ENCODE measurements at places on chromosomes 12 and 14.

- no peak for DNase-seq
Observed at GRCh38 chr12:133057446-133057845, 20.1 kb downstream of the ZNF84 start.

DNA sequence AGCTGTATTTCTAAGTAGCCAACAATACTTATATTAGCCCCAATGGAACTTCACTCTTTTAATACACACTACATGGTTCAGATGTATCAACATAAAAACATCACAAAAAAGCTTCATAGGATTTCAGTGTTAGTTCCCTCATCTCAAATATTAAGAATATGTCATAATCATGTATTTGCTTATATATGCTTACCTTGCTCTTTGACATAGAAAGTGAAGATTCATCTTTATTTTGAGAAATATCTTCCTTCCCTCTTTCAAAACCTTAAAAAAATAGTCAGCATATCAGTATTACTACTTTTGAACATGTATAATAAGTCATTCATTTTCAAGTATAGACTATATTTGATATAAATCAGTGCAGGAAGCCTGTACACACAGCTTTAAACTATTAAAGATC lies 62.2 kb upstream of the BBS10 start:
- no peak for DNase-seq

DNA sequence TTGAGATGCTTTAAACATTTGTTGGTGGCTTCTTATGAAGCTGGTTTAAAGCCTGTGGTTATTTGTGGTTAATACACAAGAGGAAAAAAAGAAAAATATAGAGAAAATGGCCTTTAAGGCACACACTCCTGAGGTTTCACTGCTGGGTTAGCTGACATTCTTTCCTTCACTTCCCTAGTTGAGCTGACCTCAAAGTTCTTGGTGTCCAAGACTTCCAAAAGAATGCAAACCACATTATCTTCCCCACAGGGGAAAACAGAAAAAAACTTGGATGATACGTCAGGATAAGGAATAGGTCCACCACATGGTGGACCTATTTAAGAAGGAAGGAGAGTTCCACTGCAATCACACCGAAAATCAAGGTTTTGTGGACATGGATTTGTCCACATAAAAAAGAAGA lies 94.3 kb downstream of the SLC25A21 start:
- DNase-seq, result peak; percentile 63

- no peak for DNase-seq
Observed at GRCh38 chr14:101226603-101227425, 323.3 kb upstream of the RTL1 start.

GRCh38 chr12:52436000-52436827 lies 2.0 kb upstream of the KRT75 start:
- DNase-seq, result peak; percentile 37

DNA sequence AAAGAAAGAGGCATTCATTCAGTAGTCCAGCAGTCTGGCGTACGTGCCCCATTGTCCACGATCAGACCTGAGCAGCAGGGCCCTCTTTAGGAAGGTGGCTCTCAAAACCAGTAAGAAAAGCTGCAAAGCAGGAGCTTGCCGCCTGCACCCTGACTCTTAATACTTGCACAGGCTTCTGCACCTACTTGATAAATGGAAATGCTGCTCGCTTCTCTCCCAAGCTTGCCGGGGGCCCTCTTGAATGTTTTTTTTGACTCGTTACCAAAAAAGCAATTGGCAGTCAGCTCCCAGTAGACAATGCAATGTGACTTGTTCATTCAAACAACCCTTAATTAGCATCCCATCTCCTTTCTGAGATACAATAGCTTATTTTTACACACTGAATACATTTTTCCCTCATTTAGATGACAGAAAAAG lies 27.2 kb upstream of the PTPRB start:
- no peak for DNase-seq

GRCh38 chr14:92430686-92431085 lies 82.9 kb upstream of the RIN3 start:
- no peak for DNase-seq

DNA sequence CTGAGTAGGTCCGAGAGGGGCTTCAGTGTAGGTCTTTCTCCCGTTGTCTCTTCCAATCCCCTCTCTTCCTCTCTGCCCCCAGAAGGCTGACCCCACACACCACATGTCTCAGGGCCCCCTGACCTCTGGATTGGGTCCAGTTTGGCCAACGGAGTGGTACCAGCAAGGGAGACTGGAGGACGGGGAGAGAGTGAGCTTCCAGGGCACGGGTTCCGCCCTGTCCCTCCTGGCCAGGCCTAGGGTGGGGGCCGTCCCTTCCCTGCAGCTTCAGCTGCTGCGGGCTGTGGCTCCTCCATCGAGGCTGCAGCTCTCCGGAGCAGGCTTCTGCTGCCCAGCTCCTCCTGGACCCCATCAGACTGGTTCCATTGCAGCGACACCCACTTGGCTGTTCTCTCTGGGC lies 17.4 kb downstream of the FZD10 start:
- no peak for DNase-seq

GRCh38 chr12:113137861-113138783 lies 2.6 kb upstream of the RASAL1 start:
- no peak for DNase-seq

GRCh38 chr12:12887471-12887870 lies 3.9 kb upstream of the GPRC5A start:
- no peak for DNase-seq

- DNase-seq, result peak; percentile 48
Observed at GRCh38 chr14:68450391-68451120, 342.3 kb downstream of the ZFP36L1 start.

DNA sequence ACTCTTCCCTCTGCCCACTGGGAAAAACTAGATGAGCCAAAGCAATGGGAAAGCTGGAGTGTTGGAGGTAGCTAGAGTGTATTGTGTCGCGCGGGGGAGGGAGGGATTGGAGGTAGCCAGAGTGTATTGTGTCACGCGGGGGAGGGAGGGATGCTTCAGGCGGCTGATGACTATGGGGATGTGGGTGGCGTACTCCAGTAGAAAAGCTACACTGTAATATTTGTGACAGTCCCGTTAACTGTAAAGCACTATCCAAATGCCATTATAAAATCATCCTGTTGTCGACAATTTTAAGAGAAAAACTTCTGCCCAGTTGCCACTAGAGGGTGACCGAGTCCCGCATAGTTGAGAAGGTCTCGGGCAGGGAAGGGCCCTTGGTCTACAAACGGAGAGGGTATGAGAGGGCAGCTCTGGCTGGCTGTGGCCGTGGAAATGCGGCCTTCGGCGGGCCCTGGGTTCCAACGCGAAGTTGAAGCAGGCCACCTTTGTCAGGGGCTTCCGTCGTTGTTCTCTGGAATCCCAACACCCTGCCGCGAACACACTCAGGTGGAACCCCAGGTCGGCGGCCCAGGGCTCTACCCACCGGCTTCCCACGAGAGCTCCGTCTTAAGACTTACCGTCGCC lies 15.1 kb upstream of the PLEK2 start:
- peak; percentile 81 for DNase-seq

DNA sequence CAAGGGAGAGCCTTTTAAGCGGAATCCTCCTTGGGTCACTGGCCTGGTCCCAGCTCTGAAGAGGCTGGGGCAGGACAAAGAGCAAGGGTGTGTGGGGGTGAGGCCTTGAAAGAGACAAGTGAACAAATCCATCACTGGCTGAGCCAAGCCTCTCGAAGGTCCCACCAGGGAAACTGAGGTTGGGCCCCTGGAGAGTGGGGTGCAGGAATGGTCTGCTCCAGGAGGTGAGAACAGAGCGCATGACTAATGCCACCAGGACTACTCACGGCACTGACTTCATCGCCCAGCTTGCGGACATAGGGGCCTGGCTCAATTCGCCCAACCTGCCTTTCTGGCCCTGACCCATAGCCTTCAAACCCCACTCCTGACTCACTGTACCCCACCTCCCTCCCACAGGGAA lies 19.2 kb upstream of the DEGS2 start:
- no peak for DNase-seq

DNA sequence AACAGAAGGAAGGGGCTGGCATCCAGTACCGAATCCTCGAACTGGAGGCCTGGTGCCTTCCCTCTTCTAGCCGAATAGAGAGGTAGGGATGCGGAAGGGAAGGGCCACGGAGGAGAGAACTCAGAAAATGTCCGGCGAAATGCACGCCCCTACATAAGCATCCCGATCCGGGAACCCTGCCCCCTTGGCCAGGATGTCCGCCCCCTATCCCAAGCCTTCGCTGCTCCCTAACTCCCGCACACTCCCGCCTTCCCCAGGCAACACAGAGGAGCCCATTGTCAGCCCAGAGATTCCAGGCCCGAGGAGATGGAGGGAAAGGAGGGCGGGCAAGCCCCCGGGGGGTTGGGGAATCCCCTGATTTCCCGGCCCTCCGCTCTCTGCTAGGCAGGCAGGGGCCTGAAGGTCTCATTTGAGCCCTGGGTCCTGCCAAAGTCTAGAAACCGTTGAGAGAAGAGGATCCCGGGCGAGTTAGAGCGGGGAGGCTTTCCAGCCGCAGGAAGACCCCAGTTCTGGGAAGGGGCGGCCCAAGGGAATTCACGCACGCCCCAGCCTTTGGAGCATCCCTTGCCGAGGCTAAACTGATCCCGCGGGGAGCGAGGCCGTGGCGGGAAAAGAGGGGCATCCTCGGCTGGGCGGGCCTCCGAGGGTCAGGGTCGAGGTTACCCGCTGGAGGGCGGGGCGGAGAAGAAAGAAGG lies 569 bp upstream of the ARHGEF40 start:
- peak; percentile 37 for DNase-seq

- DNase-seq, result peak; percentile 53
Observed at GRCh38 chr12:113837084-113837483, 129.0 kb downstream of the RBM19 start.

DNA sequence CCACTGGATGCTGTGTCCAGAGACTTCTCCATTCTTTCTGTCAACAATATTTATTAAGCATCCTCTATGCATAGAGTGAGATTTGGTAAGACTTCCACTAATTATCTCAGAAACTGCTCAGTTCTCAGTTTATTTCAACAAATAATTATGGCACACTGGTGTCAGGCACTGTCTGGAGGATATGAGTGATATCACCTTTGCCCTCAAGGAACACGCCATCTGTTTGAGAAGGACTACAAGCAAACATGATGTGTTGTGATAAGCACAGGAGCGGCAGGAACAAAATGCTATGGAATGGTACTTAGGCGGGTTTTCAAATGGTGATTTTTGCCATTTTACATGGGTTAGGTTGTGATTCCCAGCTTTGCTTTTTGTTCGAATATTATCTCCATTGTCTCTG lies 229.2 kb downstream of the DPF3 start:
- DNase-seq, result no peak

- peak; percentile 57 for DNase-seq
Observed at GRCh38 chr12:68367903-68368302, 35.7 kb upstream of the MDM1 start.

DNA sequence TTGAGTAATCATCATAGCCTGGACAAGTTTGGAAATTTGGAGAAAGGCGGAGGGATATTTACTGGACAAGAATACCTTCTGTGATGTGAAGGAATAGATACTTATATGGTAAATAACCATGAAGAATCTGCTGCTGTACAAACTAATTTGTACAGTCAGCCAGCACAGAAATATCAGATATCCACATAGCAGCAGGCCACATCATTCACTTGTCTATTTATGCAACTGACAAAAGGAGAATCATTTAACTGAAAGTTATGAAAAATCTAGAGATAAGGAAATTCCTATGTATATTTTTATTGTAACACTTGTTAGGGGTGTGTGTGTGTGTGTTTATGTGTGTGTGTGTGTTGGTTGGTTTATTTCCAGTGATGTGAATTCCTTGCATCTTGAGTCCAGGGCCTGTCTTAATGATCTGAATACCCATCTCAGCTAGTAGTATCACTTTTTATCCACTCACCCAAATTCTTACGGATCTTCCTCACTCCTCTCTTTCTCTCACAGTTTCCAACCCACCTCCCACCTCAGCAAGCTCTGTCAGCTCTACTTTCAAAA lies 10.5 kb upstream of the LRIG3 start:
- no peak for DNase-seq

- no peak for DNase-seq
Observed at GRCh38 chr14:64855721-64856528, 23.8 kb downstream of the SPTB start.

DNA sequence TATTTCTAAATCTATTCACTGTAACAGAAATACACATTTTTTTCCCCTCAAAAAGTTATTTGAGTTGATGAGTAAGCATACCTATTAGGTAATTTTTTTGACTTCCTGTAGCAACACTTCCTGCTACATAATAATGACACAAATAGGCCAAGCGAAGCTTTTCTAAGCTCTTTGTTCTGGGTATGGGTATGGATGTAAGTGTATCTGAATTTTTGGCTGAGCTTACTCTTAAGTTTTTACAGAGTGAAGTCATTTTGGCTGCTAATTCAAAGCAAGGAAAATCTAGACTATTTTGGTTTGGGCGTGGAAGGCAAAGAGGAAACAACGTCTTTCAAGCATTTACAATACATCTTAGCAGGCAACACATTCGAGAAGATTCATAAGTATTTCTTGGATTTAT lies 1206.0 kb upstream of the FLRT2 start:
- DNase-seq, result no peak

DNA sequence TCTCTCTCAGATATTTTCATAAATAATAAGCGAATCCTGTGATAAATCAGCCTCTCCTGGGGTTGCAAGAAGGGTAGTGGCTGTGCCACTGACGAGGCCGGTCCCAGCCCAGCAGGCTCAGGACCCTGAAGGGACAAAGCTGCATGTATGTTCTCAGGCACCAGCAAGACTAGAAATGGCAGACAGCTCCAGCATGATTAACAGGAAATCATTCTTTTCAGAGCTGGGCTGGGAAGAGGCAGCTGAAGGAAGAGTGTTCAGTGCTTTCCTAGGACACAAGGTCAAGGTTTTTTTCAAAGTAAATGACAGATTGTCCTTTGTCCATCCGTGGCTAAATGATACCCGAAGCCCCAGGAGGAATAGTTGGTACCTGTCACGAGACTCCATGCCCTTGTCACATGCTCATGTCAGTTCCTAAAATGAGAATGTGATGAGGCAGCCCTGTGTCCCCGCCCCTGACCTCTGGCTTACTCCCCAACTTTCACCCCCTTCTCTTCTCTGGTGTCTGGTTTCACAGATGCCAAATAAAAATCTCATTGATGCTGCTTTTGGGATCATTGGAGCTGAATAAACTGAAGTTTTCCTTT lies 65.1 kb downstream of the PPP1R36 start:
- DNase-seq, result no peak

Measured in AG10803 (cell line).